ENCODE measurements at places on chromosomes 1 and 21. TPM values are rescaled to one million over a fixed set of nuclear protein-coding genes. Genes with fewer than 3 reads are reported as not detected.

Gene OPRD1
- total RNA-seq = not detected

Gene SHISA4
- total RNA-seq = 27.1 TPM

Gene NDC1
- 14.7 TPM for total RNA-seq

Gene KIF17
- total RNA-seq = 0.36 TPM

Gene APCS
- total RNA-seq = not detected

Gene TLR5
- total RNA-seq = 0.88 TPM

Gene VHLL
- total RNA-seq = not detected

Gene RNF186
- not detected for total RNA-seq

Gene YIPF1
- total RNA-seq = 22.4 TPM

Gene AADACL3
- not detected for total RNA-seq

Gene ARHGEF10L
- total RNA-seq = 39.1 TPM

Gene IFI44L
- 28.3 TPM for total RNA-seq

Gene MYCL
- total RNA-seq = 0.88 TPM

Gene POU3F1
- under 0.01 TPM for total RNA-seq

Gene IL20
- total RNA-seq = not detected

Gene ITPKB
- 7.1 TPM for total RNA-seq

Gene CLDN14
- total RNA-seq = 0.29 TPM

Gene MCOLN3
- total RNA-seq = 4.7 TPM

Gene ACTN2
- not detected for total RNA-seq

Gene TESK2
- total RNA-seq = 6.2 TPM

Gene GJA4
- not detected for total RNA-seq

Gene HIPK1
- total RNA-seq = 22.7 TPM

Gene MIXL1
- total RNA-seq = not detected

Gene SLAMF9
- not detected for total RNA-seq

Gene RAB13
- 72.0 TPM for total RNA-seq

Gene KRTAP7-1
- total RNA-seq = not detected

Gene PER3
- total RNA-seq = 24.2 TPM

Gene MPC2
- total RNA-seq = 34.7 TPM

Gene IQCC
- 1.8 TPM for total RNA-seq

Gene OR6K3
- not detected for total RNA-seq

Gene CD1D
- total RNA-seq = under 0.01 TPM

Gene RUNX3
- total RNA-seq = 1.8 TPM

Gene ROR1
- 46.9 TPM for total RNA-seq

Gene USH2A
- total RNA-seq = under 0.01 TPM

Gene FNDC10
- 2.1 TPM for total RNA-seq

Gene SNIP1
- total RNA-seq = 14.1 TPM

Gene GOLT1A
- total RNA-seq = not detected

Gene MNDA
- total RNA-seq = under 0.01 TPM

Gene FCGR1A
- not detected for total RNA-seq

Gene OR2T29
- total RNA-seq = not detected

Gene VWA5B1
- not detected for total RNA-seq

Gene RAD54L
- total RNA-seq = 0.59 TPM

Gene CRP
- not detected for total RNA-seq

Gene C4BPB
- total RNA-seq = not detected

Gene OR6K6
- not detected for total RNA-seq

Gene OVAAL
- not detected for total RNA-seq

Gene TMEM52
- not detected for total RNA-seq

Gene GJA9
- total RNA-seq = not detected

Gene PPIAL4G
- total RNA-seq = not detected

Gene KLHL21
- total RNA-seq = 86.1 TPM

Gene ELK4
- 27.1 TPM for total RNA-seq

Gene HSF2BP
- 1.8 TPM for total RNA-seq
